HFFc6 (cell line): ENCODE measurements at places on chromosomes 13 and 19. TPM values are rescaled to one million over a fixed set of nuclear protein-coding genes. Genes with fewer than 3 reads are reported as not detected.

DNA sequence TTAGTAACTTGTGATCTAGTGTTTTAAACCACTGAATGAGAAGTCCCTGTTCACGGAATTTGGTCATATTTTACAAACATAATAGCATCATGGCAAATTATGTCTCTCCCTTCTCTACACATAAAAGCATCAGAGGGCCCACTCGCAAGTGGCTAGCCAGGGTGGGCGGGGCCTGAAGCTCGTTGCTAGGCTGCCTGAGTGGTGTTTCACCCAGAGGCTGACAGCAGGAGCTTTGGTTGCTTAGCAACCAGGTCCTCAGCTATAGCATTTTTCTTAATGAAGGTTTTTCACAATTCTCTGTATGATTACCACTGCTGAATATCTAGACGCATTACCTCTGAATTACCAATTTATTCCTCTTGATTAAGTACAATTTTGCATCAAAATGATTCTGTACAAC lies 126.5 kb downstream of the NALCN start:
- no peaks in the 10 kb centered on the region for H3K36me3 ChIP-seq
- no peaks in the 10 kb centered on the region for H3K27me3 ChIP-seq
- H3K4me1 ChIP-seq = peaks cover 26% of the 10 kb centered on the region
- no peak overlapping the region for H3K27ac ChIP-seq
- DNase-seq = peak; percentile 62

MYH14 gene
- total RNA-seq = 0.09 TPM in 1 of 2 replicates, not detected in the other

GRCh38 chr19:1826557-1827521 lies 14.8 kb upstream of the ATP8B3 start:
- DNase-seq = no peak
- peaks cover 4% of the 10 kb centered on the region; the same call in 1 of the 2 replicates for H3K4me1 ChIP-seq
- H3K27me3 ChIP-seq = no peaks in the 10 kb centered on the region

GRCh38 chr19:9996541-9996940 lies 13.8 kb downstream of the COL5A3 start:
- no peak overlapping the region for H3K4me3 ChIP-seq
- no peaks in the 10 kb centered on the region; the same call in none of the 2 replicates for H3K27me3 ChIP-seq
- H3K27ac ChIP-seq = peak overlapping the region; percentile 12; the same call in 1 of the 2 replicates
- no peak for DNase-seq

MISP3 gene
- 0.91 to 1.3 TPM (median 0.97 TPM) in 3 replicates for total RNA-seq

- peaks cover 88% of the 10 kb centered on the region for H3K4me1 ChIP-seq
- H3K4me3 ChIP-seq = no peak overlapping the region
- H3K36me3 ChIP-seq = no peaks in the 10 kb centered on the region; the same call in 1 of the 2 replicates
- no peak for DNase-seq
- H3K27me3 ChIP-seq = no peaks in the 10 kb centered on the region
Measured at GRCh38 chr19:15284896-15285295, 47.4 kb downstream of the BRD4 start.

PRR20B gene
- not detected in 3 replicates for total RNA-seq

GRCh38 chr13:98843482-98843877 lies 91.0 kb upstream of the SLC15A1 start:
- no peak overlapping the region for H3K27ac ChIP-seq
- no peaks in the 10 kb centered on the region for H3K27me3 ChIP-seq
- H3K36me3 ChIP-seq = no peaks in the 10 kb centered on the region
- no peak for DNase-seq
- H3K4me1 ChIP-seq = peaks cover 26% of the 10 kb centered on the region
- no peak overlapping the region for H3K4me3 ChIP-seq

- H3K36me3 ChIP-seq = no peaks in the 10 kb centered on the region
- no peaks in the 10 kb centered on the region for H3K27me3 ChIP-seq
- no peak overlapping the region for H3K27ac ChIP-seq
- DNase-seq = no peak
- no peak overlapping the region for H3K4me3 ChIP-seq
Measured at GRCh38 chr13:68380041-68380973, 1150.2 kb upstream of the PCDH9 start.

BEST2 gene
- not detected in 3 replicates for total RNA-seq

ZNF835 gene
- total RNA-seq = not detected in 3 replicates

DNA sequence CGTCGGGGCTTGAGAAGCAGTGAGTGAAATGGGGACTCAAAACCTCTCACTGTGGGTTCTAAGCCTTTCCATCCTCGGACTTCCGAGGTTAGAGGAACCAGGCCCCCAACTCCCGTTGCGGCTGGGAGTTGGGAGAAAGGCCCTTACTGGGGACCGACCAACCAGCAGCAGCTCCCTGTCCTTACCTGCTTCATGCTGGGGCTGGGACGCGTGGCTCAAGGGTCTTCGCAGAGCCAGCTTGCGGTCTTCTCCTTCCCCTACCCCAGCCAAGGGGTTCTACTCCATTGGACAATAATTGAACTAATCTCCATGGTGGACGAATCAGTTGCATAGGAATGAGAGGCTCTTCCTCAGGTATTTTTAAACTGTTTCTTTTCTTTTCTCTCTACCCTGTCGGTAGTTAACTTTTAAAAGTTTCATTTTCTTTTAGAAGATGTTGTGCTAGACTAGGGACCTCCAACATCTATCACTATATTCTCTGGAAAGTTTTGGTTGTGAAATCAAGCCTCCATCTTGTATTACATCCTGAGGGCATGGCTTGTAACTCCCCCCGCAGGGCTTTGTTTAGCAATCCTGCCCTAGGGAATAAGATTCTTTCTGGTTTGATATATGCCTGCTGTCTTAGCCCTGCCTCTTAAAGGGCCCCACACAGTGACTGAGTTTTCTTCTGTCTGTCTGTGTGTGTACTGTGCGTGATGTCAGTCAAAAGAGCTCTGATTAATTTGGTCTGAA lies 1027.1 kb upstream of the PCDH9 start:
- no peak overlapping the region for H3K4me3 ChIP-seq
- H3K27ac ChIP-seq = no peak overlapping the region
- H3K27me3 ChIP-seq = no peaks in the 10 kb centered on the region
- H3K36me3 ChIP-seq = peaks cover 5% of the 10 kb centered on the region; the same call in 1 of the 2 replicates
- no peak for DNase-seq
- no peaks in the 10 kb centered on the region for H3K4me1 ChIP-seq

NCAN gene
- total RNA-seq = not detected in 3 replicates

DNA sequence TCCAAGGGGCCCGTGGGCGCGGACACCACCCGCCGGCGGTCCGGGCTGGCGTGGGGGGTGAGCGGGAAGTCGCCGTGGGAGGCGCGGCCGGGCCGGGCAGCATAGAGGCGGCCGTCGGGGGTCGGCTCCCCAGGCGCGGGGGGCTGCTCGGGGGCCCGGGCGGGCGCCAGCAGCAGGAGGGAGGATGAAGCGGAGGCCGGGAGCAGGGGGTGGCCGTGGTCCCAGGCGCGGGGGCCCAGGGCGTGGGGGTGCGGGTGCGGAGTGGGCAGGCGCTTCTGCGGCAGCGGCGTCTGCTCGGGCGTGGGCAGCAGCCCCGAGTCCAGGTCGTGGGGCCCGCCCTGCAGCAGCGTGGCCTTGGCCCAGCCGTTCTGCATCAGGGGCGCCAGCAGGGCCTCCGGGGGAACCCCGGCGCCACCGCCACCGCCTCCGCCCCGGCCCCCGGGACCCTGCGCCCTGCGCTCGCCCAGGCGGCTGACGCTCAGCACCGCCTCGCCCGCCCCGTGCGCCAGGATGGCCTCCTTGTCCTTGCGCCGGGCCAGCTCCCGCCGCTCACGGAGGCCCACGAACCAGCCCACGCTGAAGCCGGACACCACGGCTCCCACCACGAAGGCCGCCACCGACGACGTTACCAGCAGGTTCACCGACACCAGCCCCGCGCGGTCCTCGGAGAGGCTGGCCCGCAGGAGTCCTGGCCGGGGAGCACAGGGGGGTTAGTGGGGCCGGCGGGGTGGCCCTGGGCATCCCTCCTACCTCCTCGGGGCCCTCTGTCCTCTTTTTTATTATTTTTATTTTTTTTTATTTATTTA lies 4.2 kb upstream of the LRG1 start:
- no peak overlapping the region for H3K4me3 ChIP-seq
- H3K27me3 ChIP-seq = peaks cover 9% of the 10 kb centered on the region
- no peak overlapping the region for H3K27ac ChIP-seq
- no peaks in the 10 kb centered on the region; the same call in 1 of the 2 replicates for H3K36me3 ChIP-seq
- no peaks in the 10 kb centered on the region for H3K4me1 ChIP-seq

GRCh38 chr19:4124638-4125037 lies 716 bp upstream of the MAP2K2 start:
- peaks cover 6% of the 10 kb centered on the region for H3K36me3 ChIP-seq
- peaks cover 31% of the 10 kb centered on the region for H3K4me1 ChIP-seq
- H3K27me3 ChIP-seq = no peaks in the 10 kb centered on the region; the same call in 1 of the 2 replicates
- H3K27ac ChIP-seq = peak overlapping the region; percentile 48; the same call in 1 of the 2 replicates
- no peak for DNase-seq

DNA sequence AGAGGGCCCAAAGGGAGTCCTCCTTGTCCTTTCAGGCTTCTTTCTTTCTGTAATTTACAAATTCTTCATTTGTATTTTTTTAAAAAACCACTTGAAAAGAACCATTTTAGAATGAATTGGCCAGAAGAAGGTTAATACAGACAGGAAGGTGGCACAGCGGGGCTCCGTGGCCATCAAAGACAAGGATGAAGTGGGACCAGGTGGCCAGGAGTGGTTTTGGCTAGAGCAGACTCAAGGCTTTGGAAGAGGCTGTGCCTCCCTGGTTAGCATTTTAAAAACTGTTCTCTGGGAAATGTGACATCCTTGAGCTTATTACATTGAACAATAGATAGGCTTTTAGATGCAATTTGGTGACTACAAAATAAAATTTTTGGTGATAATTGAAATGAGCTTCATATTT lies 48.4 kb downstream of the ATP8A2 start:
- H3K4me1 ChIP-seq = no peaks in the 10 kb centered on the region
- no peaks in the 10 kb centered on the region; the same call in 1 of the 2 replicates for H3K27me3 ChIP-seq
- no peak overlapping the region for H3K4me3 ChIP-seq
- H3K36me3 ChIP-seq = no peaks in the 10 kb centered on the region

DNA sequence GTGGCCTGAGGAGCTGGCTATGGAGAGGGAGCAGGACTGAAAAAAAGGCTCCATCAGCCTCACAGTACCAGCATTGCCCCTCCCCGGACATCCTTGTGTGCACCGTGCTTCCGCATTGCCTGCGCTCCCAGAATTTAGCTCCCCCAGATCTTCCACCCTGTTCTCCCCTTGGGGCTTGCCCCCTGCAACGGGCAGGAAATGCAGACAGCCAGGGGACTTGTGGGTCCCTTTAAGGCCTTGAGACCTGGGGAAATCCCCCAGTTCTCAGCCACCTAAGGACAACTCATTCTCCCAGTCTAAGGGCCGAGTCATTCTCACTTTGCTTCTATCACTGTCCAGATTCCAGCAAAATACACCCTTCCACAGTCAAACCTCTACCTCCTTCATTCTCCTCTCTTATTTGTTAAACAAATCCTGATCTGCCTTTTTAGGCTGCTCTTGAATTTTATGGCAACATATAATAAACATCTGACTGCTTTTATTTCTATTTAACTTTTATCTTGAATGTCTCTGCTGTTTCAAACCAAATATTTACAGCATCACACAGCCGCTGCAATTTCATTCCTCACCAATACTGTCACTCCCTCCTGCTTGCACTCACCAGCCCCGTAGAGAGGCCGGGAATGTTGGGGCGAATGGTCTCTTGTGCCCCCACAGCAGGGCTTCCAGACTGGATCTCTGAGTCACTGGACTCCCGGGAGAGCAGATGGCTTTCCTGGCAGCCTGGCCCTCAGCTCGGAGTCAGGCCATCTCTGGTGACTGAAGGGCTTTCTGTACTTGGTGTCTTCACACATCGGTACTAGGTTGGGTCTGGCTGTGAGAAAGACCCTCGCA lies 221.9 kb downstream of the TSHZ3 start:
- peak overlapping the region; percentile 82 for H3K4me3 ChIP-seq
- H3K27ac ChIP-seq = peak overlapping the region; percentile 99
- H3K4me1 ChIP-seq = peaks cover 48% of the 10 kb centered on the region
- no peaks in the 10 kb centered on the region; the same call in none of the 2 replicates for H3K27me3 ChIP-seq
- DNase-seq = peak; percentile 96

RAB3A gene
- 6.8 to 9.7 TPM (median 7.6 TPM) in 3 replicates for total RNA-seq

COMP gene
- 0.86 to 6.7 TPM (median 4.7 TPM) in 3 replicates for total RNA-seq

GRCh38 chr13:106494506-106494905 lies 41.0 kb downstream of the EFNB2 start:
- H3K36me3 ChIP-seq = peaks cover 30% of the 10 kb centered on the region; the same call in 1 of the 2 replicates
- H3K4me1 ChIP-seq = peaks cover 13% of the 10 kb centered on the region; the same call in 1 of the 2 replicates

DNA sequence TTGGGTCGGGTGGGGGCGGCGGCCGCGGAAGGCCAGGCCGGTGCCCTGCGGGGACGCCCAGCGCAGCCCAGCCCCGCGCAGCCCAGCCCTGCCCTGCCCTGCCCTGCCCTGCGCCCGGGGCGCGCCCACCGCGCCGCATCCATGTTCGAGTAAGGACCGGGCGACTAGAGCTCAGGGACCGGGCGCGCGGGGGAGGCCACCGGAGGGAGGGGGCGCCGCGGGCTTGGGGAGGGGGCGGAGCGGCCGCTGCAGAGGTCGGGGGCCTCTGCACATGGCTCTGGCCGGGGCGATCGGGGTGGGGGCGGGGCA lies 169 bp downstream of the GRAMD1A start:
- peaks cover 41% of the 10 kb centered on the region for H3K4me1 ChIP-seq
- H3K36me3 ChIP-seq = peaks cover 16% of the 10 kb centered on the region
- H3K27ac ChIP-seq = no peak overlapping the region
- DNase-seq = no peak

PPP2R1A gene
- total RNA-seq = 326 to 369 TPM (median 351 TPM) in 3 replicates

GRCh38 chr19:8491574-8491973 lies 10.9 kb downstream of the PRAM1 start:
- H3K36me3 ChIP-seq = peaks cover 23% of the 10 kb centered on the region
- no peak overlapping the region for H3K27ac ChIP-seq
- H3K27me3 ChIP-seq = peaks cover 10% of the 10 kb centered on the region
- no peak overlapping the region for H3K4me3 ChIP-seq
- no peaks in the 10 kb centered on the region for H3K4me1 ChIP-seq

USHBP1 gene
- not detected in 3 replicates for total RNA-seq

GRCh38 chr19:55068950-55069864 lies 6.3 kb upstream of the RDH13 start:
- H3K4me3 ChIP-seq = no peak overlapping the region
- no peak for DNase-seq
- peaks cover 4% of the 10 kb centered on the region; the same call in 1 of the 2 replicates for H3K36me3 ChIP-seq
- peaks cover 15% of the 10 kb centered on the region for H3K4me1 ChIP-seq

- peaks cover 14% of the 10 kb centered on the region for H3K27me3 ChIP-seq
- no peak overlapping the region for H3K4me3 ChIP-seq
- peaks cover 45% of the 10 kb centered on the region for H3K4me1 ChIP-seq
- H3K36me3 ChIP-seq = no peaks in the 10 kb centered on the region
- peak; percentile 22 for DNase-seq
Measured at GRCh38 chr19:42023121-42023942, 29.3 kb upstream of the ATP1A3 start.

DNA sequence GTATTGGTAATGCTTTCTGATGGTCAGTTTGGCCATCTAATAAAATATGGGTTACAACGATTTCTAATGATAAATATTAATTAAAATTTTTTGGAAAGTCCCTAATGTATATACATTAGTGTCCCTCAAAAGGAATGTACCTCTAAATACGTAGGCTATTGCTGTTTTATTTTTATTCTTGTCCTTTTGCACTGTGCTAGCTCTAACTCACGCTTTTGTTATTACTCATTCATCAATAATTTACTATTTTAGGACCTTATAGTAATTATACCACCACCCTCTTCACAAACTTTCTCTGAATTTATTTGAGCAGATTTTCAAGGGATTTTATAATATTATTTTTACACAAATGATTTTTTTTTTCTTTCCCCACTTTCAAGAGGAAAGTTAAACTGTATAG lies 795.9 kb upstream of the PCDH9 start:
- H3K27ac ChIP-seq = no peak overlapping the region
- no peaks in the 10 kb centered on the region for H3K4me1 ChIP-seq
- no peaks in the 10 kb centered on the region for H3K27me3 ChIP-seq
- no peak for DNase-seq
- no peaks in the 10 kb centered on the region for H3K36me3 ChIP-seq

GRCh38 chr19:49113762-49114629 lies at the start of gene LIN7B:
Gene LIN7B, plus strand, starts transcription at chr19:49114370. Its CDS starts 35 bp downstream, at chr19:49114405.
- peak within 1 kb of the TSS; percentile 43 for H3K27ac ChIP-seq
- peaks cover 4% of the 10 kb centered on the region for H3K27me3 ChIP-seq
- DNase-seq = peak; percentile 48
- H3K36me3 ChIP-seq = peaks cover 7% of the 10 kb centered on the region

- no peak overlapping the region for H3K27ac ChIP-seq
- H3K4me1 ChIP-seq = no peaks in the 10 kb centered on the region
- peaks cover 12% of the 10 kb centered on the region for H3K36me3 ChIP-seq
- DNase-seq = no peak
- no peak overlapping the region for H3K4me3 ChIP-seq
Measured at GRCh38 chr19:18264137-18264854, 10.0 kb downstream of the IQCN start.
